Right atrium auricular region (tissue), 2 donors: ENCODE measurements at places on chromosomes 3 and 15.

- DNase-seq = no peak
These were observed 91.4 kb downstream of the SLC49A4 start for GRCh38 chr3:122886251-122886650.

DNA sequence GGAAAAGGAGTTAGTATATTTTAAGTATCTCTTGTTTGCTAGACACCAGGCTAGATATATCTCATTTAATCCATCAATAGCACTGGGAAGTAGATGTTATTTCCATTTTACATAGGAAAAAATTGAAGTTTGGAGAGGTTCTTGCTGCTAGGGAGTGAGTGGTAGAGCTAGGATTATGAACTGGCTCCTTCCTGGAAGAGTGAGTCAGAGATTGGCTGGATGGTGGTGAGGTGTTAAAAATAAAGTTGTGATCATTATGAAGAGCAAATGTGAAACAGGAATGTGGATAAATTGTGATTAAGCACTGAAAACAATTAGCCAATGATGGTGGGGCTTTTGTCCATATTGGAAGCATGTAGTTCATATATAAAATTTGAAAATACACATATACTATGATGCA lies 234.2 kb downstream of the WNT5A start:
- no peak for DNase-seq

DNA sequence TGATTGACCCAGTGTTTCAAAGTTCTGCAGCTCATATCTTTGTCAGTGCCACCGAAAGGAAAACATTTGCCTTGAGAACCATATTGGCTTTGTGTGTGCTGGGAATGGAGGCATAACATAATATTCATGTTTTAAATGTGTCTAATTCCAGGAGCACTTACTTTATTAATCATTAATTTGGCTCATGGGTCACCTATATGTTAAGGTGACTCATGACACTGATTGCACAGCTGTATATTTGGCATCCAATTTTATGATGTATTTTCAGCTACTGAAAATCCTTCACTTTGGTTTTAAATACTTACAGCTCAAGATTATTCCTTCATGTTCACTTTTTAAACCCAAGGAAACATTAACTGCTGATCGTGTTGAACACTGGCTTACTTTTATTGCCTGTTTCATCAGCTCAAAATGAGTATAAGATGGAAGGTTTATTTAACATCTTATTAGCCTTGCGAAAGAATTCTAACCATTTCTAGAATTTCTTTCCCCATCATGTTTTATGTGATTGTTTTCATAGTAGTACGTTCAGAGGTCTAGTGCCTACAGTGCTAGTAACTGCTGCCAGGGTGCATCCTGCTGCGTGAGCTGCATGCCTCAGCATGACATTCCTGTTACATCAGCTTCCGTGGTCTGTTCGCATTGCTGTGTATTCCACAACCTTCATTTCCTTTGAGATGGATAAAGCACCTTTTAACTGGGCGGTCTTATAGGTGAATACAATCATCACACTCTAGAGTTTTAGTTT lies 63.7 kb downstream of the LRCH3 start:
- DNase-seq = no peak

GRCh38 chr15:93451265-93451664 lies 362.3 kb upstream of the RGMA start:
- no peak for DNase-seq
